M059J (cell line): ENCODE measurements at places on chromosomes 5 and 9. TPM values are rescaled to one million over a fixed set of nuclear protein-coding genes. Genes with fewer than 3 reads are reported as not detected.
A peak's percentile ranks its signal among the peaks of the same experiment; 100 is the strongest.

DNA sequence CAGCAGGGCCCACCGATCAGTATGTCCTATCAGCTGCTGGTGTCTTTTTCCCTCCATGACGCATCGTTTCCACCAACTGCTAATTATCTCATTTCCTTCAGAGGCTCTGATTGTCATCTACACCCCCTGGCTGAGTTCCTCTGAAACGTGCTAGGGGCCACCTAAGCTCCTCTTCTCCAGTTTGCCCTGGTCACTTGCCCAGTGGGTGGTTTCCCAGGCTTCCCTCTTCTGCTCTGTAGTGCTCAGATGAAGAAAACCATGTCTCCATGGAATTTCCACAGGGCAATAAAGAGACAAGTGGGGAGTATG, 65.3 kb downstream of the TSTD2 start:
- no peak for DNase-seq

DNA sequence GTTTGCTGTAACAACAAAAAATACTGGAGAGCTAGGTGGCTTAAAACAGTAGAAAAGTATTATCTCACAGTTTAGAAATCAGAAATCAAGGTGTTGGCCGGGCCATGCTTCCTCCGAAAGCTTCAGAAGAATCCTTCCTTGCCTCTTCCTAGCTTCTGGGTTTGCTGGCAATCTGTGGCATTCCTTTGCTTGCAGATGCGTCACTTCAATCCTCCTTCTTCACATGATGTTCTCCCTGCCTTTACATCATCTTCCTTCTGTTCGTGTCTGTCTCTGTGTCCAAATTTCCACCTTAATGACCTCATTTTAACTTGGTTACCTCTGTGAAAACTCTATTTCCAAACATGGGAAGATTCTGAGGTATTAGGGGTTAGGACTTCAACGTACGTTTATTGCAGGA, 90.4 kb upstream of the CHD1 start:
- no peak for DNase-seq

DNA sequence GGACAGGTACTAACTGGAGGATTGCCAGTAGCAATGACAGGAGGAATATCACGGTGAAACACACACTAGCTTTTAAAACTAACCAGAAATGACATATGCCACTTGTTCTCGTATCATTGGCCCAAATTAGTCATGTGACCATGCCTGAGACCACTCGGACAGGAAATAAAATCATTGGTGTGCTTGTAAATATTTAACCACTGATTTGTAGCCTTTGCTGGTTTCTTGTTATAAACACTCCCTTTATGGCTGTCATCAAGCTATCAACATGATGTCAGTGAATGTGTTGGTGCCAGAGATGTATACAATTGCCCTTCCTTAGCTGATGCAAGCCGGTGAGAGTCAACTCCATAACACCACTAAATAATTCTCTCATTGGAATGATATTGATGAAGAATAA, 123.7 kb upstream of the ANKH start:
- DNase-seq: peak; percentile 31

DNA sequence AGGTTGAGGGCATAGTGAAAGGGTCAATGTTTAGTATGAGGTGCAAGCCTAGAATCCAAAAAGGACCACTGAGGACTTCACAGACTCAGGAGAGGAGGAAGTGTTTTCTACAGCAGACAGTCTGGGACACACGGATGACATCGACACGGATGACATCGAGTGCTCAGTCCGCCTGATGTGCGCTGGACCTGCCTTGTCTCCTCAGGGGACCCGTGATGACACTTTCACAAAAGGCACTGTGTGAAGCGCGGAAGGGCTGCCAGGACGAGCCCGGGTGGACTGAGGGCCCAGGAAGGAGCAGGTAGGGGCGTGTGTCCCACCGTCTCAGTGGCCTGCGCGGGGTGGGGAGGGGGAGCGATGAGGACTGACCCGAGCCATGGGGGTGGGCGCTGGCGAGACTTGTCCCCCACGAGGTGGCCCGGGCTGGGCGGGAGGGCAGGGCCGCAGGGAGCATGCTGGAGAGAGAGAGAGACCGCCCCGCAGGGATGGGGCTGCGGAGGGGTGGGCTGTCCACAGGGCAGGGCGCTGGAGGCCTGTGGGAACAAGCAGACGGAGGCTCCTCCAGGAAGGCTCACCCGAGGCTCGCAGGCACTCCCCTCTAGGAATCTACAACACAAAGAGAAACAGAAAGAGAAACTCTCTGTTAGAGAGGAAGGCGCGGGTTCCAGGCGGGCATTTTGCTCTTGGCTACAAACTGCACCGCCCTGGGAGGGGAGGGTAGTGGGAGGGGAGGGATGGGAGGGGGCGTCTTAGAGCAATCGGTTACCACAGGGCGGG, 54.9 kb downstream of the USP20 start:
- no peak for DNase-seq

DNA sequence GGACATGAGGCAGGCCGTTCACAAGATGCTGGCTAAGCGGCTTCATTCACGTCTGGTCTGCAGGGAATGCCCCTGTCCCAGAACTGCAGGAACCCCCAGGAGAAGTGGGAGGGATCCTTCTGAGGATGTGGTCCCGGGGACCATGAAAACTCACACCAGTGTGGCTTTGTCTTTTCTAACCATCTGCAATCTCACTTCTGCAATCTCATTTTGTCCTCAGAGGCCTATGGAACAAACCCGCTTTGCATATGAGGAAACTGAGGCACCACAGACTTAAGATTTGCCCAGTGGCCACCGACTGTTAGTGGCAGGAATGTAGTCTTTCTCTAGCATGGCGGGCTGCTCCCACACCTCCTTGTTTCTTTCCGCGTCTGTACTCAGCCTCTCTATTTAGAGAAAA, 6.9 kb downstream of the CXCL14 start:
- DNase-seq: no peak

GRCh38 chr9:14941501-14942405, 31.5 kb upstream of the FREM1 start:
- DNase-seq: no peak

- DNase-seq: no peak
These were observed 57.0 kb upstream of the GRAMD2B start for GRCh38 chr5:126366199-126366560.

- DNase-seq: peak; percentile 93
These were observed 67.8 kb downstream of the LHX2 start for GRCh38 chr9:124079176-124079925.

DNA sequence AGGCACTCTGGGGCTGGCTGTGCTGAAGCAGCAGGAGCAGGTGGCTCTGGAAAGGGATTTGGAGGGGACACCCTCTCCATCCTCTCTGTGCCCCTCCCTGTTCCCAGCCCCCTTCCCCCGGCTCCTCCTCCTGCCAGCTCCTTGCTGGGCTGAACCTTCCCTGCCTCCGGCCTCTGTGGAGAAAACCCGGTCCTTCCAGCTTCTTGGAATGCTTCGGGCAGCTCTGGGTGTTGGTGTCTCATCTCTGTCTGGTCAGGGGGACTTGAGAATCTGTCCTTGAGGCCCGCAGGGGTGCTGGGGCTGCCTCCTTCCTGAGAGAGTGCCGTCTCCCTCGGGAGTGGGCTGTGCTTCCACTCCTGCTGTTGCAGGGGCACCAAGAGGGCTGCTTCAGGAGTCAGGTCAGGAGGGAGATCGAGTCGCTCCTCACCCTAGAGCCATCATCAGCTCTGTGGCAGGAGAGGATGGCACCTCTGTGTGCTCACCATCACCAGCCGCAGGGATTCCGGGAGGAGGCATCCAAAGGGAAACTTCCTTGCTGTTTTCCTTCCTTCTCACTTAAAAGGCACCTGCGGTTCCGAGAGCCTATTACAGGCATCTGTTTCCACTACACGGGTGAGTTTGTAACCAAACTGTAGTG, 30.6 kb downstream of the NDUFS6 start:
- DNase-seq: no peak

DNA sequence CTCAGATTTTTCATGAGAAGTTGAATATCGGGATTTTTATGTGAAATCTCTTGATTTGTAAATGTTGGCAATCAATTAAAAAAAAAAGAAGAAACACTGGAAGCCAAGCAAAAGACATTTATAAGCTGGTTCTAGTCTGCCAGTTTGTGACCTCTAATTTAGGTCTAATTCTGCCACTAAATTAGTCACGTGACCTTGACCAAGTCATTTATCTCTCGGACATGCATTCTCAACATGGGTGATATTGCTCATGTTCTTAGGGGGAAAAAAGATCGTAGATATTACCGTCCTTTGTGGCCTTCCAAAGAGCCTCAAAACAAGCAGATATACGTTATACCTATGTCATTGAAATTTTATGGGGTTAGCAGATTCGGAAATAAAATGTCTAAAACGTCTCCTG, 52.9 kb upstream of the PTPDC1 start:
- no peak for DNase-seq

- DNase-seq: no peak
These were observed 185.7 kb downstream of the PLK2 start for GRCh38 chr5:58274191-58274590.

DNA sequence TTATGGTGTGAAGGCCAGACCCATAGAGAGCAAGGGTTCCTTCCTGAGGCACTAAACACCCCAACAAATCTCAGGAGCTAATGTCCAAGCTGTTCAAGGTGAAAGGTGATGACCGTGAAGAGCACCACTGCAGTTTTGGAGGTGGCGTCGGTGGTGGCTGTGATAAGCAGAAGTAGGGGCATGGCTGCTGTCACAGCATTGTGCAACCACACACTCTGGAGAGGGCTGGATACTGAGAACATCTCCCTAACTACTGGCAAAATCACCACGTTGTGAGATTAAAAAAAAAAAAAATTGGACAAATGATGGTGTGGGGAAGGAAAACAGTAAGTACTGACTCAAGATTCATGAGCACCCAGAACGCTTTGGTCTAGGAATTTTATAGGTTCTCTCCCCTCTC, 156.5 kb downstream of the PJA2 start:
- DNase-seq: no peak

GRCh38 chr5:55030220-55030619, 6.2 kb downstream of the GZMK start:
- DNase-seq: no peak

GRCh38 chr5:178314061-178314660, 81.6 kb upstream of the PHYKPL start:
- no peak for DNase-seq

DNA sequence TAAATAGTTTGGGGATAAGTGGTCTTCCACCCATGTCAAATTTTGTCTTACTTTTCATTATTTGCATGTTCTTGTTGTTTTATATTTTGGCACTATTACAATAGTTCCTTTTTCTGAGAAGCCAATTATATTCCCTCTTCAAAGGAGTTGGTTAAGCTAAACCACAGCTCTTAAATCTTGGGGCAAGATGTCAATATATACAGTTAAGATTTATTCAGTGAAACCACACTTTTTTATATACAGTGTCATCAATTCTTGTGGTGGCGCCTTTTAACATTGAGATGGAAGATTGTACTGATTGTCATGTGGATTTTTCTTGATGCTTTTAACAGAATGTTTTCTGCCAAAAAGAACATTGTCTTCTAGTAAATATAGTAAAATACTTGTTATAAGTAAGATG, 104.1 kb downstream of the MTREX start:
- DNase-seq: no peak

DNA sequence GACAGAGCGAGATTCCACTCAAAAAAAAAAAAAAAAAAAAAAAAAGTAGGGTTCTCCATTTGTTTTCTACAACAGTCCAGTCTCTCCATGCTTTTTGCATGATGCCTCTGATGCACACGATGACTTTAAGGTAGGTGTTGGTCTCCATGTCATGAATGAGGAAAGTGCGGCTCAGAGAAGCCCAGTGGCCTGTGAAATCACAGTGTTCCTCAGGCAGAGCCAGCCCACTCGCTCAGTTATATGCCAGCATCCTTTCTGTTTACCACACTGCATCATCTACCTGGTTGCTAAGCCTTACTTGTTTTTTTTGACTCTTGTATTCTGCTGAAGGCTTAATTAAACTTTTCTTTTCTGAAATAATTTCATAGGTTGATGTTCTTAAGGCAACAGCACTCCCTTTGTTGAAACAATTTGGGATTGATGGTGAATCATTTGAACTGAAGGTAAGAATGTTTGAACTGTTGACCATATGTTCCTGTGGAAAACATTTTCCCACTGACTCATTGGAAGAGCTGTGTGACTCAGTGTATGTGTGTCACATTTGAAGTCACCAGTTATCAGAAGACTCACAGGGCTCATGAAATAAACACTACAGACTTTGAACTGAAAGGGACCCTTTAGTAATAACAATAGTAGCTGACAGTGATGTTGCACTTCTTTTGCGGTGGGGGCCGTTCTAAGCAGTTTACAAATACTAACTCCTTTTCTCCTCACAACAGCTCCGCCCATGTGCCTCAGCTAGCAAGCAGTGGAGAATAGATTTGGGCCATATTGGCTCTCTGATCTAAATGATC, 40.2 kb downstream of the RCL1 start:
- DNase-seq: peak; percentile 100

DNA sequence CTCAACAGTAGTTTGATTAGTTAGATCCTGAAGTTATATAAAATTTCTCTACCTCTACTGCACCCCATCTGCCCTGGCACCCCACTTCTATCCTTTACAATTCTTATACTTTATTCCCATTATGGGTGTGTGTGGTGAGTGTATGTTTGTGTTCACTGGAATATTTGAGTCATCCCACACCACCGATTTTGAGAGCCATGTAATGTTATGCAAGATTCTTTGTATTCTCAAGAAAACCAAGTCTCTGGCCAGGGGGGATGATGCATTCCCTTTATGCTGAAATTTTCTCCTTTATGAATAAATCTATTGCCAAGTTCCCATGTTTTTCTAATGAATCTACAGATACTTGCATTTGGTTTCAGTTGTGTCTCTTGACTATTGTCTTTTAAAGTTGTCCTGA, 266.8 kb downstream of the ARHGEF28 start:
- DNase-seq: peak; percentile 63

DNA sequence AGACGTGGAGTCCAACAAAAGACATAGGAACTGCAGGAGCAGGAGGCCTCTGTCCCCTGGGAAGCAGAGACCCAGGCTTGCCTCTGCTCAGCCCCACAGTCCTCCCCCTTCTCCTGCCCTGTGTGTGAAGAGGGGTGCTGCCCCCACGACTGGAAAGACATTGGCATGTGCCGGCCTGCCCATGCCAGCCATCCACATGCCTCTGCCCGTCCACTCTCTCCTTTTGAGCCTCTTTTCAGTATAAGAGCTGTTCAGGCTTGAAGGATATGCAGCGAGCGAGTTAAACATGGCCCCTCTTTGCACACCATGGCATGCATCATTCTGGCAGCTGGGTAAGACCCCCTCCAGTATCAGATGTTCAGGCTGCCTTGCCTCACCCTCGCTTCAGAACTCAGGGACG, 159.7 kb upstream of the OTULINL start:
- DNase-seq: no peak

GRCh38 chr5:90865180-90865579, 306.6 kb downstream of the ADGRV1 start:
- no peak for DNase-seq

Gene CEP120
- total RNA-seq: 14.2 and 15.3 TPM in 2 replicates

Gene QRFP
- not detected in 2 replicates for total RNA-seq

Gene GDA
- 0.49 and 0.66 TPM in 2 replicates for total RNA-seq

Gene TMEM252
- total RNA-seq: not detected in 2 replicates

Gene C6
- 0.17 and 1.6 TPM in 2 replicates for total RNA-seq

Gene PIP5KL1
- 1.6 TPM in 1 of 2 replicates, not detected in the other for total RNA-seq

Gene MACIR
- 32.8 and 44.8 TPM in 2 replicates for total RNA-seq

Gene SPINK13
- total RNA-seq: not detected in 2 replicates

Gene ANGPTL2
- total RNA-seq: 11.5 and 15.8 TPM in 2 replicates

Gene IARS1
- 104 and 151 TPM in 2 replicates for total RNA-seq

Gene LRRC70
- total RNA-seq: 0.37 TPM in 1 of 2 replicates, not detected in the other

Gene TXNDC8
- total RNA-seq: not detected in 2 replicates
